Tibial nerve (tissue), 4 donors: ENCODE measurements at places on chromosomes 6 and 20. TPM values are rescaled to one million over a fixed set of nuclear protein-coding genes. Genes with fewer than 3 reads are reported as not detected.

Gene HLA-DMB
- total RNA-seq = 15.7 TPM

DNA sequence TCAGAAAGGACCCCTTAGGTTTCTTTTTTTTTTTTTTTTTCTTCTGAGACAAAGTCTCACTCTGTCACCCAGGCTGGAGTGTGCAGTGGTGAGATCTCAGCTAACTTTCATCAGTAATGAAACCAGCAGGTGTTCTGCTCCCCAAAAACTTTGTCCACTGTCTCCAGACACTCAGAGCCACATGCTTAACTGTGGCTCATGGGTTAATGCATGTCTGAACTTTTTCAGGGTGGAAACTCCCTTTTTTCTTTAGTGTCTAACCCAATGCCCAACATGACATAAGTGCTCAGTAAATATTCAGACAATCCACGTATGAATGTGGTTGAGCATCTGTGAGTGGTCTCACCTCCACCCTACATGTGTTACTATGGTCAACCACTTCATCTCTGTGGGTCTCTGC, 45.4 kb downstream of the MYB start:
- DNase-seq = no peak

Gene RNF217
- total RNA-seq = 33.5 TPM

Gene SLC4A11
- 0.21 TPM for total RNA-seq

GRCh38 chr6:148414836-148415235, 72.2 kb downstream of the SASH1 start:
- DNase-seq = no peak

Gene GHRH
- total RNA-seq = not detected

GRCh38 chr6:139270249-139270648, 21.5 kb downstream of the TXLNB start:
- DNase-seq = no peak

Gene TTLL9
- total RNA-seq = 3.7 TPM

Gene ISM1
- total RNA-seq = 19.3 TPM

Gene ADGRB3
- 9.6 TPM for total RNA-seq

Gene MYL9
- total RNA-seq = 194 TPM
